Urinary bladder (tissue), 4 donors: ENCODE measurements at places on chromosomes 4 and X.

DNA sequence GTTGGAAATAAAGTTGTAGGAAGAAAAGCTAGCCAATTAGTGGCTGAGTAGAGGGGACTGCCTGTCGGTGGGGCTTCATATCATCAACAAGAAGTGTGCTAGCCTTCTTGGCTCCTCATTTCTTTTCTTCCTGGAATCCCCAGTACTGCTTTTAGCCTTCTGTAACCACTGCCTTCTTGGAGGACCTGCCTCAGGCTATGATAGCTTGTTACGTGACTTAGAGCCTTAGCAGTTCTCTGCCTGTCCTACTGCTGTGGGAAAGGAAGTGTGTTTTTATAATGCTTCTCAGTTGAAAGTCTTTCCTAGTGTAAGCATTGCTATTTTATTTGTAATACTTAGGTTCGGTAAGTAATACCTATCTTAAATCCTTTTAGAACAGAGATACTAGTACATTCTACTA lies 61.9 kb downstream of the LARP1B start:
- DNase-seq: no peak

- no peak for DNase-seq
Observed at GRCh38 chrX:47608130-47608810, 11.4 kb downstream of the SYN1 start.

- DNase-seq: no peak
Observed at GRCh38 chrX:40468033-40468846, 112.5 kb upstream of the ATP6AP2 start.

- no peak for DNase-seq
Observed at GRCh38 chrX:86103061-86103460, 45.2 kb upstream of the DACH2 start.

DNA sequence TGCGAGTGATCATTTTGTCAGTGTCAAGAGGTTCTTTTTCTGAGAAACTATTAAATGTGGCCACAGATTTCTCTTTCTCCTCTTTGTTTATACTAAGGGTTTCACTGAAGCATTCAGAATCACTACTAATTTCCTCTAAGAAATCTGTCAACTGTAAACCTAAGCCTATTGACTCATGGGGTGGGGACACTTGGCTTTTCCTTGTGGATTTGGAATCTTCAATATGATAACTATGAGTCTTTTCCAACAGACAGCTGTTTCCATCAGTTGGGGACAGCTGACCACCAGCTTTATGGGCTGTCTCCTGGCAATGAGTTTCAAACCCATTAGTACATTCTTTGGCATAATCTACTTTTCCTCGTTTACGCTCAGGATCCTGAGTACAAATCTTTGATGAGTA lies 13.8 kb downstream of the PGRMC1 start:
- DNase-seq: no peak

DNA sequence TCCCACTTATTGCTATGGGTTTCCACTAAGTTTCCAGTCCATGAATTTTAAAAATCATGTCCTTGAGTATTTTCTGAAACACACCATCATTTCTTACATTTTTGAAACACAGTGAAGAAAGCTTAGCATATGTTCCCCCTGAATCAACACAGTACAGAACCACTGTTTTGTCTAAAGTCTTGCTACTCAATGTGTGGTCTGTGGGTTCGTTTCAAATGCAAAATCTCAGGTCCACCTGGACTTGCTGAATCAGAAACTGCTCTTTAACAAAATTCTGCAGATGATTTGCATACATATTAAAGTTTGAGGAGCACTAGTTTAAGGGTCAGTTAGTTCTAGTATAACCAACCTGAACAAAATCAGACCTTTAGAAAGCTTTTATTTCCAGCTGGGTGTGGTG lies 60.4 kb downstream of the SUPT20HL2 start:
- no peak for DNase-seq

DNA sequence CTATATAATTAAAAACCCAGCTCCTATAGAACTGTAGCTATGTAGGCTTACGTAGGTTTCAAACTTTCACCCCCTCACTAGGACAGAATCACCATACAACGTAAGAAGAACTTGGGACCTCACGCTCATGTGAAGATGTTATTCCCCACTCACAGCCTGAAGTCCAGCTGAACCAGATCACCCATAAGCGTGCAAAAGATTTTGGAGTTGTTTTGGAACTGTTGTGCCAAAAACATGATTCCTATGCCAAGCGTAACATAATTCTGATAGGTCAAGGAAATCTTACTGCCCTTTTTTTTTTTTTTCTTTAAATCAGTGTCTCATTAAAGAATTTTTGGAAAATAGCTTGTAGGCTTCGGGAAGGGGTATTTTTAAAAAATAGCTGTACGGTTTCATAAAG lies 57.0 kb downstream of the LCORL start:
- no peak for DNase-seq

DNA sequence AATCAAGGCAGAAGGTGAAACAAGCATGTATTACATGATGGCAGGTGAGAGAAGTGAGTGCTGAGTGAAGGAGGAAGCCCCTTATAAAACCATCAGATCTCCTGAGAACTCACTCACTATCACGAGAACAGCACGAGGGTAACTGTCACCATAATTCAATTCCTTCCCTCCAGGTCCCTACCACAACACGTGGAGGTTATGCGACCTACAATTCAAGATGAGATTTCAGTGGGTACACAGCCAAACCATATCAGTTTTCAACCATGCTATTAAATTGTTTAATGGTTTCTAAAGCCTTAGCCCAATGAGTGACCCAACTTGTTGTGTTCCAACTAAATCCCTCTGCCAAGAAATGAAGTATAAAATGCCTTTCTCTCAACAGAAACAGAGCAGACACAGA lies 519.8 kb downstream of the GBA3 start:
- no peak for DNase-seq

DNA sequence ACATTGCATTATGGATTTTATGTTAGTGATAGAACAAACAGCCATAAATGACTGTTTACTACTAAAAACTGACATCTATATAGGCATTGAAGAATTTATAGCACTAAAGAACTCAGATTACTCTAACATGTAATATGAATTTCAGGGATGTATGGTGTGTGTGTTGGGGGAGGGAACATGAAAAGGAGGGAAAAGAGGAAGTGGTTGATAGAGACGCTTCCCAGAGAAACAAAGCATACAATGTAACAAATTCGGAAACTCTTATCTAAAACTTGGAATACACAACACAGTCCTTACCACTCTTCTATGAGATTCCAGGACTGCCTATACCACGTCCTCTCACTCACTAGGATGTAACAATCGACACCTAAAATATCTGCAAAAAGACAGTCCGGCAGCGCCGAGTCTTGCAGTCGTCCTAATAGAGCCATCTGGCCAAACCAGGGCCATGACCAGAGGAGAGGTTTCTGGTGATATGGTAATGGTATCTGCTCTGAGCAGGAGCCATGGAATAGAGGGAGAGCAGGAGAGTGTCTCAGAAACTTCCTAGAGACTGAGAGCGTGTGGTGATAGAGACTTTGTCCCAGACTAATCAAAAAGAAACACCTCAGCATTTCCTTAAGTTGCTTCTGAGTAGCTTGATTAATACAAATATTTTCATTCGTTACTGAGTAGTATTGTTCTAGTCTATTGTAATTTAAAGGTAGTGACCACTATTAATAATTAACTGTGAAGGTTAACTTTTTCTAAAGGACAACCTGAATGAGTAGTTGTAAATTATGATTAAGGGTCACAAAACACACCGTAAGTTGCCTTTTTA lies 251.9 kb upstream of the ETNPPL start:
- DNase-seq: no peak
